WERI-Rb-1 (cell line): ENCODE measurements at places on chromosomes 12 and 14.

- no peak for DNase-seq
Measured at GRCh38 chr12:117571321-117571720, 209.9 kb upstream of the NOS1 start.

DNA sequence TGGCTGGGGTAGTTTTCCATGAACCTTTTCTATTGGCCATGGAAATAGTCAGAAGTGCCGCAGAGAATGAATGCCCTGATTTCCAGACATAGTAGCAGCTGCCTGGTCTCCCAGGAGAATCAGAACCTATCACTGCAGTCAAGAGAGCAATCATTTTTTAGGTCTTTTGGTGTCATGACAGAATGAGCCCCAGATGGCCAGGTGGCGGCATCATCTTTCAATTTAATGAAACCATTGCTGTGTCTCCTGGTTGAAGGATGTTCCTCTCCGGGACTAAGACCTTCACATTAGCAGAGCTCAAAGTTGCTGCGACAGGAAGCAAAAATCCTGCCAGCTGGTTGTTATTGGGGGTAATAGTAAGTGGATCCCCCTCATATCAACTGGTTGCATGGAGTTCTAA lies 18.8 kb downstream of the TNFAIP2 start:
- DNase-seq, result peak; percentile 53

GRCh38 chr12:58887068-58887467 lies 33.2 kb downstream of the LRIG3 start:
- no peak for DNase-seq

DNA sequence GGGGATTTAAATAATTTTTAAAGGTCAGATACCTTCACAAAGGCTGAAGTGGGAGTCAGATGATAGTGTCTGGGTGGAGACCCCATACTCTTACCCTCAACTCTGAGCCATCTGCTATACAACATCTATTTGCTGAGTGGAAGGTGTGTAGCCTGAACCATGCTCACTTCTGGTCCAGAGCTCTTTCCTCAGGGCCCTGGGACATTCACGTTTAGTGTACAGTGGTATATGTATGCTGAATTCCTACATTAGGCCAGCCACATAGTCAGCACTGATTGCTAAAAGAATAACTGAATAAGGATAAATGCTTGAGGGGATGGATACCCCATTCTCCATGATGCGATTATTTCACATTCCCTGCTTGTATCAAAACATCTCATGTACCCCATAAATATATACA lies 107.3 kb downstream of the KIF26A start:
- DNase-seq, result no peak

DNA sequence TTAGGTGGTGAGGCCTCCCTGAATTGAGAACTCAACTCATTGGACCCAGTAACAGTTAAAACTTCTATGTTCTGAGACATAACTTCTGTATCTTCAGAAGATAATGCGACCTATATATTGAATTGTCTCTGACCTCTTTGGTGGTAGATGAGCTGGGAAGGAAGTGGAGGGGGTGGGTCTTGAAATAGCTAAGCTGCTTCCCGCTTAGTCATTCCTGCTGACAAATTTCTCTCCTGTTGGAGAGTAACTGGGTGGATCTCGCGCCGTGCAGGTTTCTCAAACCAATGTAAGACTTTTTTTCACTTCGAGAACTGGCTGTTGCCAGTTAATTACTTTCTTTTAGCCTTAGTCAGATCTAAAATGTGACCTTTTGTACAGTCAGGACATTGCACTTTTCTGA lies 100.8 kb downstream of the PPHLN1 start:
- no peak for DNase-seq

GRCh38 chr12:113359133-113359938 lies 949 bp downstream of the PLBD2 start:
- DNase-seq, result no peak

GRCh38 chr12:131129839-131130238 lies 176.1 kb downstream of the ADGRD1 start:
- DNase-seq, result peak; percentile 41

GRCh38 chr14:39766397-39767000 lies 334.3 kb upstream of the FBXO33 start:
- DNase-seq, result no peak

DNA sequence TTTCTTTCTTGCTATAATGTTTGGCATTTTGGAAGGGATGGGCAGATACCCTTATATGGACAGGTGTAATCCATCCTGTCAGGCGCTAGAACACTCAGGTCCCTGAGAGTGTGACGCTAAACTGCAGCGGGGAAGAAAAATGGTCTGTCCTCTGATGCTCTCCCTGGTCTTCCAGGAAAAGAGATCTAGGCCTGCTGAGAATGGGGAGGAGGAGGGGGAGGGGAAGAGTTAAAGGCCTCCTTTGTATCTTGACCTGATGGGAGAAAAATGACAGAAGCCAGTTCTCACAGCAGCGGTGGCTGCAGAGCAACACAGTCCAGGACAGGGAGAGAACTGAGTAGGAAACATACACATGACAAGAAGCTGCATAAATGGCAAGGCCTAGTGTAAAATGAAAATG lies 61.1 kb downstream of the RPS6KA5 start:
- DNase-seq, result no peak

DNA sequence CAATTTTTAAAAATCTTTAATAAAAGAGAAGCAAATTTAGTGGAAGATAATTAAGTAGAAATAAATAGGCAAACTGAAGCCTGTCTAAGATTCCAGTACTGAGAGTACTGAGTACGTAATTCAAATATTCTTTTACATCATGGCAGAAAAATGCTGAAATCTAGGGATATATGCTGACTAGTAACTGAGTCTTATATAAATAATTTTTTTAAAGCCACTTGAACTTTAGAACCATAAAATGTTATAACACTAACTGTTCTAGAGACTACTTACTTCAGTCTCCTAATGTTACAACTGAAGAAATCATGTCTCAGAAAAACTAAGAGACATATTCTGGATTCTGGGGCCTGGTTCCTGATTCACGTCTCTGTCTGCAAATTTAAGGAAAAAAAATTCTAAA lies 230.6 kb upstream of the PLEKHG7 start:
- DNase-seq, result no peak

DNA sequence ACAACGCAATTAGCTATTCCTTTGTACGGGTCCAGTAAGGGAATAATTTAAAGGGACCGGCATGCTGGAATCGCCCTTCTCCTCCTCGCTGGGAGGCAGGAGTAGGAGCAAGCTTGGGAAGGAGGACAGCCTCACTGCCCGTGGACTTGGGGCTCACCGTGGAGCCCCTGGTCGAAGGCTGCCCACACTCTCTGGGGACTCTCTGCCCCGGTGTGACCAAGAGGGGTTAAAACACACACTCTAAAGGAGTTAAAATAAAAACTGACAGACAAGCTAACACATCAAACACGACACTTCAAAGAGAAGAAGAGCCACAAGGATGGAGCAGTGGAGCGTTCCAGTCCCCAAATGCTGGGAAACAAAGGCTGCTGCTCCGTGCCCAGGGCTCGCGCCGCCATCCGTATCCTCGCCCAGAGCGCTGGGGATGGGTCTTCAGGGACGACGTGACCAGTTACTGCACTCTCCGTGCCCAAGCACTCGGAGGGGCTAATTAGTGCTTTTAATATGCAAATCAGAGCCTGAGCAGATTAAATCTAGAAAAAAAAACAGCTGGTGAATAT lies 123.3 kb downstream of the PAPOLA start:
- DNase-seq, result no peak

GRCh38 chr14:21048638-21049037 lies 6.5 kb downstream of the RNASE7 start:
- DNase-seq, result no peak

- DNase-seq, result no peak
Measured at GRCh38 chr12:71958457-71958856, 19.8 kb downstream of the TPH2 start.

DNA sequence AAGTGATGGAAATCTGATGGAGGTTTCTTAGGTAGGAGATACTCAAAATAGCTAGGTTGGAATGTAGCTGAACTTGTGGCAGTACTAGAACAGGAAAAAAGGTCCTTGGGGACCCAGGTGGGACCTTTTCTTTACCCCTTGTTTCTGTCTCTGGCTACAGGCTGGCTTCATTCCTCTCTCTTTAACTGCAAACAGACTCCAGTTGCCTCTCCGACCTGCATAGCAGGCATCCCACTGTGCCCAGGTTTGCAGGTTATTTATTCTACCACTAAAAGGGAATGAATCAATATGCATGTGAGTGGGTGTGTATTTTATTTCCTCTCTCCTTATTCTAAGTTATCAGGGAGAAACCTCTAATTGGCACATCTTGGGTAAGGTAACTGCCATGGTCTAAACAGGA lies 758.1 kb downstream of the MED13L start:
- no peak for DNase-seq

GRCh38 chr12:57899010-57899662 lies 42.2 kb upstream of the ATP23 start:
- DNase-seq, result no peak

- DNase-seq, result no peak
Measured at GRCh38 chr12:18103624-18104023, 13.6 kb upstream of the RERGL start.

DNA sequence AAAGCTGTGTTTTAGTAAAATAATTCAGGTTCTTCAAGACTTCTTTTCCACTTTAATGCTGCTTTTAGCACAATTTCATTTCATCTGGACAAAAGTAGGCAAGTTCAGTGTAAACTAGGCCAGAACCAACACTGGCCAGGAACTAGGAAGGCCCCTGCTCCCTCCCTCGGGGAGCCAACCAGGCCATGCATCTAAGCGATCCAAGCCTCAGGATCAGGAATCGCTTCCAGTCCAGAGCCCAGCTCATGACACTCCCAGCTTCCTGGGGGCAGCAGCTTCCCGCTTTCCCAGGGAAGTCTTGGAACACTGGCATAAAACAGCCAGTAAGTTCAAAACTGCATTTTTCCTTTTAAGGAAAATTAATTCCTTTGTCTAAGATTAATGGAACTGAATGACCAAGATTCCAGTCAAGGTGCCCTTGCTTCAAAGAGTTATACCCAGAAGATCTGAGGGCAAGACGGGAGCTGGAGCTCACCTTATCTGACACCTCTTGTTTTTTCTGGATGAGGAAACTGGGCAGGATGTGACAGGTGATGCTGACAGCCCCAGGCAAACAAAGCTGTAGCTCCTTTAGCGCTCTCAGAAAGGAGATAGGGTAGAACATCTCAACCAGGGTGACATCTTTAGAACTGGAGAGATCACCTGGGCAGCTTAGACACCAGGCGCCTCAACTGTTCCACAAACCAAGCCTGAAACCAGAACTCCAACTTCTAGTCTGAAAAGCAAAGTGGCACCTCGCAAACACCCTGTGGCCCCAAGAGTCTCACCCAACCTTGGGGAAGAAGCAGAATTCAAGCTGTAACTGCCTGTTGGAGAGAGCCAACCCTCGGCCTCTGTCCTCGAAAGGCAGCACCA lies 61.4 kb upstream of the PNMA1 start:
- DNase-seq, result no peak

GRCh38 chr12:95083938-95084337 lies 10.5 kb upstream of the NR2C1 start:
- DNase-seq, result no peak

GRCh38 chr14:71198687-71199086 lies 291.4 kb downstream of the PCNX1 start:
- no peak for DNase-seq

DNA sequence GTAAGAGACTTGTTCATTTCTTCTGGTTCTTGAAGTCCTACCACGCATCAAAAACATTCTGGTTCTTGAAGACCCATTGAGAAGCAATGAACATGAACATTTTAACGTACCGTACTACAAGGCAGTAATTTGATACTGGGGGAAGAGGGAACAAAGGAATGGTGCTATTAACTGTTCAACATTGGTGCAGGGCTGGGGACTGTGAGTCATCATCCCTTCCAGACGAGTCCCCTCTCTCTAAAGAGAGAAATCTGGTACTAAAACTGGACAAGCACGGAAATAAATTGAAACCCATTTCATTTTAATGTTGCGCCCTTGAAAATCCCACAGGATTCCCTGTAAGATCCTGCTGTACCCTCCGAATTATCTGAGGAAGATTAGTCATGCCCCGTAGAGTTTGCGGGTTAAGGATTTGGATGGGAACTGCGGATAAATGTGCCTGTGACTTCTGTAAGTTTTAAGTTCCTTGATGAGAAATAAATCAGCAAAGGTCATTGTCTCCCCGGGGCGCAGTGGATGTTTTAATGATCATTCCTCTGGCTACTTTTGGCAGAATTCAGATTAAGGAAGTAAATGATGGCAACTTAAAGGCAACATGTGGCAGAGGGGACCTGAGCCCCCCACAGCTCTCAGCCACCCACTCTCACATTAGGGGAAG lies 78.6 kb downstream of the KCNK13 start:
- peak; percentile 14 for DNase-seq

DNA sequence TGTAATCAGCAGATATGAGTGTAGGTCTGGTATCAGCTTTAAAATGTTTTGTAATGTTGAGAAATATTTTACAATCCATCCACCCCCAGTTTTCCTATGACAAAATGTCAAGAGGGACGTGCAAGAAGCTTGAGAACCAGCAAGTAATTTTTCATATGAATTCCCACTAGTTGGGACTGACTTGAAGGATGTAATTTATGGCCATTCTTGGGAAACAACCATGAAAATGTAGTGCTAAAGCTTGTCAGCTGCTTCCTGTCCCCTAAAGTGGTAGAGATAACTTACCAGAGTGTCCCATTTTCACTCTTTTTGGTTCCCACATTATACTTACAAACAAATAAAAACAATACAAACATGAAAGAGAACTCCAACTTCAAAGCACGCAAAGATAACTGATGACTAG lies 63.9 kb downstream of the RERG start:
- DNase-seq, result no peak

- no peak for DNase-seq
Measured at GRCh38 chr14:97077253-97077653, 280.1 kb downstream of the VRK1 start.

- DNase-seq, result no peak
Measured at GRCh38 chr14:82029038-82029437, 495.4 kb upstream of the SEL1L start.

DNA sequence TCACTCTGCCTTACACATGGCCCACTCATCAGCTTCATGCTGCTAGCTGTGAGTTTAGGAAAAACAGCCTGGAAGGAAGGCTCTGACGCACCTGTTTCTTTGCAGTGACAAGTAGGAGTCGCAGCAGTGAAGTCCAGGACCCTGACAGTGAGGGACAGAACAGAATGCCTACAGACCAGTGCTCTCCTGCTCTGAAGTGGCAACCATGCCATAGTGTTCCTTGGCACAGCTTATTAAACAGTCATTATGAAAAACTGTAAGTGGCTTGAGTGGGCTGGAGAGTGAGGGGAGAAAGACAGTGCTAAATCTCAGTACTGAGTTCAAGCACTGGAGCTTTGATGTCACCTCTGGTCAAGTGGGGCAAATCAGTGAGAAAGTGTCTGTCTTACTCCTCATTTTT lies 61.7 kb downstream of the MYRFL start:
- no peak for DNase-seq
